ENCODE measurements at places on chromosomes 5 and 9.
A peak's percentile ranks its signal among the peaks of the same experiment; 100 is the strongest.

GRCh38 chr5:158499075-158499891, 600.4 kb downstream of the EBF1 start:
- no peak for DNase-seq

DNA sequence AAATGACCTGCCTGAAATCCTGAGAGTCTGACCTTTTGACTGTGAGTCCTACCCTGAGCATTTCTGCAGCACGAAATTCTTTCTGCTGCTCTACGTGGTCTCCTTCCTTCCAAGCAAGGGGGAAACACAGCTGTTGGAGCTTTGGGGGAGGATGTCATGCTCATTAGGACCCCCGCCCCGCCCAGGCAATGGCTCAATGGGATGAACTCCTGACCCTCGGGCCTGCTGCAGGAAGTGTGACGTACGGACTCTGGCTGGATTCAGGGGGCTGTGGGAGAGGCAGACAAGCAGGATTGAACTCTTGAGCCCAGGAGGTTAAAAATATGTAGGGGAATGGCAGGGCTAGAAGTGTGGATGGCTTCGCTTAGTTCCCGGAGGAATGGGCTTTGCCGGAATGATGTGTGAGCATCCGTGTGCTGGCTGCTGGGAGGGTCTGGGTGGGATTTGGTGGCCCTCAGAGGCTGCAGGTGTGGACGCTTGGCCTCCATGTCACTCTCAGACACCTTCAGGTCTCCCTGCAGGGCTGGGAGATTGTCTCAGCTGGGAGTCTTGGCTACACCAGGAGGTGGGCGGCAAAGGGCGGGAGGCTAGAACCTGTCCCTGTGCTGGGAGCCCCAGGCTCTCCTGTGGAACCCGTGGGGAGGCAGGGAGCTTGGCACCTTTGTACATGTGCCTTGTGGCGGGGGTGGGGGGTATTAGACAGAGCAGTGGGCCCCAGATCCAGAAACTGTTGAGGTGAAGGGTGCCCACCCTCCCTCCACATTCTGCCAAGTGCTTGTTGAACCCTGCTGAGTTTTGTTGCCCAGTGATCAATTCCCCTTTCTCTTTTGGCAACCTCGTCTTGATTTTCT, 26.3 kb downstream of the STC2 start:
- DNase-seq, result no peak

DNA sequence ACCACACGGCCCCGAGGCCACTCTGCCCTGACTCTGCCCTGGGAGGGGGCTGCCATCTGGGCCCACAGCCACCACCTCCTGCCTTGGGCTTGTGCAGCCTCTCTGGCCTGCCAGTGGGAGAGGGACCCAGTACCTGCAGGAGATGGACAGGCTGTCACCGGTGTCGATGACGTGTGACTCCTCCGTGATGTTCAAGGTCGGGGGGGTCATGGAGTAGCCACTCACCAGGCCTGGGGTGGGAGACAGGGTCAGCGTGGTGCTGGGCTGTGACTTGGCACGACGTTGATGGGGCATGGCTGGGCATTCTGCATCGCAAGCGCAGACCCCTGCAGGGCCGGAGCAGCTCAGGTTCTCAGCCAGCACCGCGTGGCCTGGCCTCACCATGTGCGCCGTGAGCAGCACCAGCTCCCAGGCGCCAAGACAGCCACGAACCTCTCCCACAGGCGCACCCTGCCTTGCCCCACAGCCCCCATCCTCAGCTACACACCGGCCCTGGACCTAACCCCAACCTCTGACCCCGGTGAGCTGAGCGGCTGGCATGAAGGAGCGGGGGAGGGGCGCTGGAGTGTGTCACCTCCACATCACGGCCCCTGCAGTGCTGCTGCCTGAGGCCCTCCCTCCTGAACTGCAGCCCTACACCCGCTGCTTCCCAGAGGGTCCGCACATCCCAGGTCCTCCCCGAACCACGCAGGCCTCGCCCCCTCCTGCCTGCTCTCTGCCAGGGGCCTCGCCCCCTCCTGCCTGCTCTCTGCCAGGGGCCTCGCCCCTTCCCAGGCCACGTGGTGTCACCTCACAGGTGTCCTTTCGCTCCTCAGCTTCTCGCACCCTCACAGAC, 17.6 kb downstream of the FLT4 start:
- no peak for DNase-seq

DNA sequence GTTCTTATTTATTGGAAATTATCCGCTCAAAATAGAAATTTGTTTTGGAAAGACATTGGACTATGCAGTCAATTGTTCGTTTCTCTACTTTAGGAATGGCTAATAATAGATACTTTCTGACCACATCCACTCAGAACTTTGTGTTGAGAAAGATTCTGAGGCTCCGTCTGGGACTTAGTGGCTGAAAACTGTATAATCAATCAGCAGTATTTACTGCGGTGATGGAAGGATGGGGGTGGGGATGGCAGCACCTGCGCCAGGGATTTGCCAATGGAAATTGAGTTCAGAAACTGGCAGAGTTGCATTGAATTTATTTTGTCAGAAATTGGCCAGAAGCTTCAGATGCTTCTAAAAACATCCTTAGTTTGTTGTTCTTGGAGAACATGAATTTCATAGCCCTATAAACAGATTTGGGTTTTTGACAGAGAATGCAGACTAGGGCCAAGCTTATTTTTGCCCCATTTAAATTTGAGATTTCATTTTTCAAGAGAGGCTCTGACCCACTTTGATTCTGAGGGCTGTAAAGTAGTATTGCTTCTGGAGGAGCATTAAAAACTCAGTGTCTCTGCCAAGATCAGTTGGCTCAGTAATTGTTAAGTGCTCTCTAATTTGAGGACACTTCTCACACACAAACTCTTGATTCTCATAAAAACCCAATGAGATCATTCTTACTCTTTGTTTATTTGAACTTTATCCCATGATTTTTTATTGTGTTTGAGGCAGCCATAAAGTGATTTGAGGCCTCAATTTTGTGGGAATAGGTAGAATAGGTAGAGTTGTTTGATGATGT, 215.1 kb downstream of the CD180 start:
- DNase-seq, result no peak

GRCh38 chr9:121735065-121735792, 83.8 kb downstream of the DAB2IP start:
- DNase-seq, result peak; percentile 3

GRCh38 chr9:3475300-3476020, 50.3 kb downstream of the RFX3 start:
- DNase-seq, result peak; percentile 23

GRCh38 chr9:137138058-137138721, 764 bp upstream of the GRIN1 start:
- DNase-seq, result no peak

GRCh38 chr9:99978221-99978620, 71.8 kb downstream of the STX17 start:
- no peak for DNase-seq

DNA sequence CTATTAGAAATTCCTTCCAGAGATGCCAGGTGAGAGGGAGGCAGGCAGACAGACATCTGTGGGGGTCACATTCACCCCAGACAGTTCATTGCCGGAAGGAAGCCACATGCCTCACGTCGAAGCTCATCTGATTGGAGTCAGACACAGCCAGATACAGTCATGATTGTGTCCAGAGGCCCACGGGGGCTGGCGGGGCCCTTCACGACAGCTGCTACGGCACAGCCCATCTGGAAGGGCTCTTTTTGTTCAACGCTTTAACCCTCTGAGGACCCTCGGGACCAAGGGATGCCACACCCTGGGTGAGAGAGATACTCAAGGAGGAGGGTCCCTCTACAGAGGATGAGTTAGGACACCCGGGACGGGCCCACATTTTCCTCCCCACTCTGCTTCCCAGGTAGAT, 31.9 kb upstream of the GABRP start:
- no peak for DNase-seq

- DNase-seq, result no peak
These were observed 89.9 kb downstream of the SLC24A2 start for GRCh38 chr9:19698960-19699359.

DNA sequence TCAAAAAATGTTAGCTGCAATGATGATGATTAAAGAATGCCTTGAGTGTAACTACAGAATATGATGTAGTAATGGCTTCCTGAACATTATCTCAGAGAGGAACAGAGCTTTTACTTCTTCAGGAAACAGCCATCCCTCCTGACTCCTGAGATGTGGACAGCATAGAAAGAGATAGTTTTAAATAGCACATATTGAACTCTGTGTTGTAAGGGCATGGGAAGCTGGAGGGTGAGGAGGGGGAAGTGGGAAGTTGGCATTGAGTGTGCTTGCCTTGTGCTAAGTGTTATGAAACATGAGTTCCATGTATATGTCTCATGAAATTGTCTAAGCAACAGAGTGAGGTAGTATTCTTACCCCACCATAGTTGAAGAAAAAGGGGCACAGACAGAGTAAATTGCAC, 161.5 kb upstream of the SLC28A3 start:
- peak; percentile 33 for DNase-seq

DNA sequence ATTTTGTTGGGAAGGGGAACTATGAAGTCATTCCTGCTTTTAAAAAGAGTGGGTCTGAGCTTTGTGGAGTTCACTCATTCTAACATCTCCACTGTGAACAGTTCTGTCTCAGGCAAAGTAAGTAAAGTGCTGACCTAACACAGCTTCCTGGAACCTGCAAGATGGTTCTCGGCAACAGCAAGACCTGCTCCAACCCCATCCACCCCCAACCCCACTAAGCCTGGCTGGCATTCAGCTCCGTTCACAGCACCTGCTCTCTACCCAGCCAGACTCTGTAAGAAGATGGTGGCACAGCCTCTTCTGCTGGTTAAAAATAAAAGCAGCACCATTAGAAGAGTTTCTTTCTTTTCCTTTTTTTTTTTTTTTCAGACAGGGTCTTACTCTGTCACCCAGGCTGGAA, 42.0 kb downstream of the EPB41L4B start:
- DNase-seq, result no peak

DNA sequence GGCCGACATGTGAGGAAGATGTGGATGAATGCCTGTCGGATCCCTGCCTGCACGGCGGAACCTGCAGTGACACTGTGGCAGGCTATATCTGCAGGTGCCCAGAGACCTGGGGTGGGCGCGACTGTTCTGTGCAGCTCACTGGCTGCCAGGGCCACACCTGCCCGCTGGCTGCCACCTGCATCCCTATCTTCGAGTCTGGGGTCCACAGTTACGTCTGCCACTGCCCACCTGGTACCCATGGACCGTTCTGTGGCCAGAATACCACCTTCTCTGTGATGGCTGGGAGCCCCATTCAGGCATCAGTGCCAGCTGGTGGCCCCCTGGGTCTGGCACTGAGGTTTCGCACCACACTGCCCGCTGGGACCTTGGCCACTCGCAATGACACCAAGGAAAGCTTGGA, 14.1 kb downstream of the CRB2 start:
- no peak for DNase-seq

DNA sequence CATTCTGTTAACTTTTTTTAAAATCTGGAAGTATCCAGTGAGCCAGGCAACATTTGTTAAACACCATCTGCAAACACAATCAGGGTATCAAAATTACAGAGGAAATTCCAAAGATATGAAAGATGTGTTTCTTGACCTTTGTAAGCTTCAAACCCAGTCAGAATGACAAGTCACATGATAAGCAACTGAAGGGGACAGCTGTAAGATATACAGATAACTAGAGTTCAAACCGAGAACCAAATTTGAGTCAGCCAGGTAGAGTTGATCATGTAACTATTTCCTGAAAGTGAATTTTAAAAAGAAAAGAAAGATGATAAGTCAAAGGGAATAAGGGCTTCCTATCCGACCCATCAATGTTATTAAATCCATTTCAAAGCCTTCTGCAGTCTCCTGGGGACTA, 196.2 kb downstream of the DEPDC1B start:
- no peak for DNase-seq
